Tibial nerve (tissue), 4 donors: ENCODE measurements at places on chromosomes 3 and 15.

DNA sequence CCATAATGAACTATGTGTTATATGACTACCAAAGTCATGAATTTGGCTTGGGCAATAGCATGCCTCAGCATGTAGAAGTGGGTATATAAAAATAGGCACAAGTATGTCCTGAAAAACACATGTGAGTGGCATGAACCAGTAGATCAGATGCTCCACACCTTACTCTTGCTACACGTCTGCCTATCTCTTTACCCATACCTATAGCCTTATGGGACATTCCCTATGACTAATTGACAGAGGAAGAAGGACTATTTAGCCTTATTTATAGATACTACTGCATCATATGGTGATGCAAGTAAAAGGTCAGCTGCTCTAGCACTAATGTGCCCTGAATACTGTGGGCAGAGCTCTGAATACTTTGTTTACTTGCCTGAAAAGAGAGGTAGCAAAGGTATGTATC is 81.0 kb upstream of the ZPLD1 start:
- no peak for DNase-seq

- no peak for DNase-seq
Observed at GRCh38 chr15:101625184-101625583, 27.0 kb downstream of the TM2D3 start.

GRCh38 chr3:4746241-4746958 is 232.8 kb upstream of the BHLHE40 start:
- no peak for DNase-seq

DNA sequence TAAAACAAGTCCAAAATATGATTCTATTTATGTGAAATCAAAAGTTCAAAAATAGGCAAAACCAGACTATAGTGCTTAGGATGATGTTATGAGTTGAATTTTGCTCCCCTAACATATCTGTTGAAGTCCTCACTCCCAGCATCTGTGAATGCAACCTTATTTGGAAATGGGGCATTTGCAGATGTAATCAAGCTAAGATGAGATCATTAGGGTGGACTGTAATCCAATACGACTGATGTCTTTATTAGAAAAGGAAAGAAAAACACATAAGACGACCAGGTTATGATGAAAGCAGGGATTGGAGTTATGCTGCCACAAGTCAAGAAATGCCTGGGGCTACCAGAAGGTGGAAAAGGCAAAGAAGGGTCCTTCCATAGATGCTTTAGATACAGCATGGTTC is 110.5 kb upstream of the CCDC39 start:
- no peak for DNase-seq

GRCh38 chr3:123027292-123028232 is at the start of gene SEMA5B:
Gene SEMA5B, minus strand, starts transcription at chr3:123027763. Its CDS starts 66,500 bp downstream, at chr3:122961263.
- no peak for DNase-seq

DNA sequence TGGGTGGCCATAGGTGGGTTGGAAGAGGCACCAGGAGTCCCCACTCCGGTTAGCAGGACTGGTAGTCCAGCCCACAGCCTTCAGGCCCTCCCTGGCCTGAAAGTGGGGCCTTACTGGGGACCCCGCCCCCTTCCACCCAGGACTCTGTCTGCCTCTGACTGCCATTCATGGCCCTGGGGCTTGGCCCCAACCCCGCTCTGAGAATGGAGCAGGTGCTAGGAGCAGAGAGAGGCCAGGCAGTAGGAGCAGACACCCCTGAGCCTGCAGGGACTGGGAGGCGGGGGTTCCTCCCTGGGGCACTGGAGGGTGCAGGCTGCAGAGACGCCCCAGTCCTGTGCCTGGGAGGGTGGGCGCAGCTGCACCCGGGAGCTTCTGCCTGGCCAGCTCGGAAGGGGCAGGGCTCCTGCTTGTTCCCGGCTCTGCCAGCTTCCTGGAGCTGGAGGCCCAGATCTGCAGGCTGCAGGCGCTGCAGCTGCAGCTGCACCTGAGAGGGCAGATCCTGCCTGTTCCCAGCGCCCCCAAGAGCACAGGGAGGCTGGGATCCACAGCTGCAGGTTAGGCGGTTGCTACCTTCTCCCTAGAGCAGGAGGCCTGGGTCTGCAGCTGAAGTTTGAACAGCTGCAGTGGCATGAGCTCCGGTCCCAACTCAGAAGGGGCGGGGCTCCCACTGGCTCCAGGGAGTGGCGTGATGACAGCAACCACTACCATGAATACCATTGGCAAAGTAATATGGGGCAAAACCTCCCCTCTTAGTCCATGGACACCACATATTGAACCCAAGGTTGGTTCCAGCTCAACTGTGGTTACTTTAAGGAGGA is 194.7 kb downstream of the SQOR start:
- DNase-seq: no peak

DNA sequence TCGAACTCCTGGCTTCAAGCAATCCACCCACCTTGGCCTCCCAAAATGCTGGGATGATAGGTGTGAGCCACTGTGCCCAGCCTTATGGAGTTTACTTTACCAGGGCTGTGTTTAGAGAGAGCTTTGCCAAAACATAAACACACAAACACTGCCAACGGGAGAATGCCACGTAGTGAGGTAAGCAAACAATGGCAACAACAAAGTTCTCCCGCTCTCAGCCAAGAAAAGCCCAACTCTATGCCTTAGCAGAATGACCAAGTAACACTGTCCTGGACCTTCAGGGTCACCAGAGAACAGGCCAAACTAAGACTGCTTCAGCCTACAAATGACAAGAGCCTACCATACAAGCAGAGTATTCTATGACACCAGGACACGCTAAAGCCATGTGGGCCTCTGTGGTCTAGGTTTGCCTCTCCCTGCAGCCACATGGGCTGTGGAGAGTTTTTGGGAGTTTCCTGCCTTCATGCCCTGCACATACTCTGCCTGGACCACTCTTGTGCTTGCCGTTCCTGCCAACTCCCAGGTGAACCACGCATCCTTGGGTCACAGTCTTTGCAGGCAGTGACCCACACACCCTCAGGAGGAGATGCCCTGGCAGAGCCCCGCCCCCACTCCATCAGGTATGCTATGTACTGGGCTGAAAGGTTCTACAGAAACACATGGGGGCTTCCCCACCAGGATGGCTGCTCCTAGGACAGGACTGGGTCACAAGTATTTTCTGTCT is 21.6 kb upstream of the CNBP start:
- DNase-seq: no peak

DNA sequence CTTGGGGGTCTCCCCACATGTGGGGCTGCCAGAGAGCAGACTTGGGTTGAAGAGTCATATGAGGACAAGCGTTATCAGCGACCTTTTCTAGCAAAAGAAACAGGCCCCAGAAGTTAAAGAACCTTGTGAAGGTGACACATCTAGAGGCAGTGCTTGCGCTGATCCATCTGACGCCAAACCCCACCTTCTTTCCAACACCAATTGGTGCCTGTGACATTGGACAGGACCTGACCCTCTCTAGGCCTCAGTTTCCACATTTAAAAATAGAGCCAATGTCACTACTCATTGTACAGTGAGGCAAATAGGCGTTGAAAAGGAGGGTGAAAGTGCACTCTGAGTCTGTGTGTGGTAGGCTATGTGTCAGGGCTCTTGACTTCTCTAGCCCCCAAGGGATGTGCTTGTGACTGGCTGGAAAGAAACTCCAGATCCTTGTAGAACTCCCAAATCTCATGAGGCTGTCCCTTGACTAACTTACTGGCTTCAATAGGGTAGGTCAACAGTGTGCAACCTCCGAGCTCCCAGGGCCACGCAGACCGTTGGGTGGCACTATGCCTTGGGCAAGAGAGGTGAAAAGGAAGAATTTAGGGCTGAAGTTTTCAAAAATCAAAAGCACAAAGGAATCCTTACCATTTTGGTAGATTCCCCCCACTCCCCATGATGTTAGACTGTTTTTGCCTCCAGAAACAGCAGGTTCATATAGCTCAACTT is 666 bp upstream of the FAM219B start:
- no peak for DNase-seq

- DNase-seq: no peak
Observed at GRCh38 chr15:100341239-100341749, 481 bp downstream of the ADAMTS17 start.

GRCh38 chr15:25719101-25719985 is 143.8 kb downstream of the ATP10A start:
- no peak for DNase-seq

DNA sequence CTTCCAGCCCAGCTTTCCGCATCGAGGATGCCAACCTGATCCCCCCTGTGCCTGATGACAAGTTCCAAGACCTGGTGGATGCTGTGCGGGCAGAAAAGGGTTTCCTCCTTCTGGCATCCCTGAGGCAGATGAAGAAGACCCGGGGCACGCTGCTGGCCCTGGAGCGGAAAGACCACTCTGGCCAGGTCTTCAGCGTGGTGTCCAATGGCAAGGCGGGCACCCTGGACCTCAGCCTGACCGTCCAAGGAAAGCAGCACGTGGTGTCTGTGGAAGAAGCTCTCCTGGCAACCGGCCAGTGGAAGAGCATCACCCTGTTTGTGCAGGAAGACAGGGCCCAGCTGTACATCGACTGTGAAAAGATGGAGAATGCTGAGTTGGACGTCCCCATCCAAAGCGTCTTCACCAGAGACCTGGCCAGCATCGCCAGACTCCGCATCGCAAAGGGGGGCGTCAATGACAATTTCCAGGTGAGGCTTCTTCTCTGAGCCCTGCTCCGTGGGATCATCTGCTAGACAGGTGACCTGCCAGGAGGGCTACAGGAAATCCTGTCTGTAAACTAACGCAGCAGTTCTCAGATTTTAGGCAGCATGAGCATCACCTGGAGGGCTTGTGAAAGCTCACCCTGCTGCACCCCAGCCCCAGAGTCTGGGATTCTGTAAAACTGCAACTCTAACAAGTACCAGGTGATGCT is 1.6 kb downstream of the THBS1 start:
- DNase-seq: no peak

DNA sequence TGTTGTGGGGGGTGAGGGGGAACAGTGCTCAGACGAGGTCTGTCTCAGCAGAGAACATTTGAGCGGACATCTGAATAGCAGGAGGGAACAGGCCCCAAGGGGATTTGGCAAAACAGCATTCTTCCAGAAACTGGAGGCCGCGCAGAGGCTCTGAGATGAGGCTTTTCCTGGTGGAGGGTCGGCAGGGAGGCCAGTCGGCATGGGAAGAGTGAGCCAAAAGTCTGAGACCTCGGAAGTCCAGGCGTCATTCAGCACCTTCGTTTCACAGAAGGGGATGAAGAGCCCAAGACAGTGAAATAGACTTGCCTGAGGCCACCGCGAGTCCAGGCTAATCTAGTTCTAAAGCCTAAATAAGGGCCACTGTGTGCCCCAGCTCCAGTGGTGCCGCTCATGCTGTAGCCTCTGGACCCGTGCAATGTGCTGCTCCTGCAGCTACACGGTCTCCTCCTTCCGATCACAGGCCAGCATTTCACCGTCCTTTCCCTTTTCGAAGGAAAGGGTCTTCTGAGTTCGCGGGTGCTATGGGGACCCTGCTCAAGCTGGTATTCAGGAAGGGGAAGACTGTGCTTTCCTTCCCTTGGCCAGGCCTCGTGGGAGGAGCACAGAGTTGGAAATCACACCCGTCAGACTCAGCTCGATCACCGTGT is 24.4 kb downstream of the LSM3 start:
- no peak for DNase-seq

- DNase-seq: no peak
Observed at GRCh38 chr15:67815036-67815592, 10.2 kb upstream of the SKOR1 start.

- no peak for DNase-seq
Observed at GRCh38 chr3:52384019-52384761, 60.7 kb downstream of the SEMA3G start.

DNA sequence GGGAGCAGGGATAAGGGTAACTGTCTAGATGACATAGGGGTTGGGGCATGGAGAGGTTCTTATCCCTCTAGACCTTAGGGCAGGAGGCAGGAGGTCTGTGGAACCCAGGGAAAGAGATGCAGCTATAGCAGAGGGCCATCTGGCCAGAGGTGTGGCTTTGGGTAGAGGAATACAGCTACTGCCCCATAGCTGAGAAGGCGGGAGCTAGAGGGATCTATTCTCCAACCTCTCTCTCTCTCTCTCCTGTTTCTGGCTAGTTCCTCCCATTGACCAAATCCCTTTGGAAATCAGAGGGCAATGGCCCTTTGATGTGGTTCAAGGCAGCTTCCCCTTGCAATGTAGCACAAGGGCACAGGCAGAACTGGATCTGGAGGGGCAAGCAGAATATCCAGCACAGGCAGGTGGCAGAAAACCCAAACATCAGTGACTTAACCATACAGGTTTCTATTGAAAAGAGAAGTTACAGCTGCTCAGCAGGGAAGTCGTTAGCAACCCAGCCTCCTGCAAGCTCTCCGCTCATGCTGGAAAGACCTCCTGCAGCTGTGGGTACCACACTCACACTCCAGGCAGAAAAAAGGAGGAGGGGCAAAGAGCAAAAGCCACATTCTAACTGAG is 22.3 kb upstream of the LMOD3 start:
- no peak for DNase-seq

DNA sequence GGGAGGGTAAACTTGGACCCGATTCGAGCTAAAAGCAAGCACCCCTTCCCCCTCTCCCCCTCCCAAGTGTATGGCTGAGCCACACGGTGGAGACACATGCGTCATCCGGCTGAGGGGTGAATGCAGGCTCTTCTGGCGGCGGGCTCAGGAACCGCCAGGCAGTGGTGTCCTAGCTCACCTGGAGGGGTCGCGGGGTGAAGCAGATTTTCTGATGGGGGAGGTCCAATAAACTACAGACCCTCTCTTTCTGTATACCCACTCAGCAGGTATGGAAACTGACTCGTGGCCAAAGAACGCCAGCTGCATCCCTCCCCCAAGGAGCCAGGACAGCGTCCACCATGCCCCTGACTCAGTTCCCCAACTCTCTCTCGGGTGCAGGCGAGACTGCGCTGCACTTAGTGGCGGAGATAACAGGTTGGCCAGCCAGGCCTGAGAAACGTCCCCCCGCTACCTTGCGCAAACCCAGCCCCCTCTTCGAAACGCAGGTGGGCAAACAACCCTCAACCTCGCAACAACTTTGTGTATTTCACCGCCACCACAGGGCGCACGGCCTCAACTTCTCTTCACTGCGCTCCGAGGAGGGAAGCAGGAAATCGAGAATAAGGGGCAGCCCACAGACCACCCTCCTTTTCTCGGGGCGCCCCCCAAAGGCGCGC is 1.3 kb downstream of the MAGI1 start:
- no peak for DNase-seq

- no peak for DNase-seq
Observed at GRCh38 chr3:188111002-188111584, 42.9 kb upstream of the LPP start.

DNA sequence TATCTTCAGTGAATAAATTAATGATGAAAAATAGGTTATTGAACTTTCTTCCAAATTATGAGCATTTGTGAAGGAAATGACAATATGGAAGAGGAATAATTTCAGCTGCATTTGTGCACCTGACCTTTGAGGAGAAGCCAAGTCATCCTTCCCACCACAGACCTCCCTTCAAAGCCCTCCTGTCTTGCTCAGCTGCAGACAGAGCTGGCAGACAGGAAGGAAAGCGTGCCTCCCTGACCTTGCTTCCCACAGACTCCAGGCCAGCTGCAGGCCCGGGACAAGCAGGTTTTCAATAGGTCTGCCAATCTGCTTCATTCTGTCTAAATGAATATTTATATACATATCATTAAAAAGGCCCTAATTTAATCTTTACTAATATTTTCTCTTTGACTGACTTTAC is 152.9 kb upstream of the RBMS3 start:
- DNase-seq: no peak
